NCI-H226 (cell line): ENCODE measurements at places on chromosomes 6 and 20.

DNA sequence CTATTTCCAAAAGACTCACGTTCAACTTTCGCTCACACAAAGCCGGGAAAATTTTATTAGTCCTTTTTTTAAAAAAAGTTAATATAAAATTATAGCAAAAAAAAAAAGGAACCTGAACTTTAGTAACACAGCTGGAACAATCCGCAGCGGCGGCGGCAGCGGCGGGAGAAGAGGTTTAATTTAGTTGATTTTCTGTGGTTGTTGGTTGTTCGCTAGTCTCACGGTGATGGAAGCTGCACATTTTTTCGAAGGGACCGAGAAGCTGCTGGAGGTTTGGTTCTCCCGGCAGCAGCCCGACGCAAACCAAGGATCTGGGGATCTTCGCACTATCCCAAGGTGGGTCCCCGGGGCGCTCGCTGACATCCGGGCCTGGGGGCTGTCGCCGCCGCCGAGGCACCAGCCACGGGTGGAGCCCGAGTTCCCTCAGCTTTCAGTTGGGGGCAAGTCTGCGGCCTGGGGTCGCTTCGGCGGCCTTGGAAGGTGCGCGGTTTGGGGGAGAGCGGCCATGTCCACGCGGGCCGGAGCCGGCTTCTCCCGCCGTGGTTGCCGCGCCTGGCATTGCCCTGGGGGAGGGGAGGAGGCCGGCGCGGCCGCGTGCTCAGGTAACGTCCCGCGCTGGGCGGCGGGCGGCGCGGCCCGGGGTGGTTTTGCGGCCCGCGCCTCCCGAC is 429 bp downstream of the AMD1 start:
- DNase-seq: peak; percentile 9

DNA sequence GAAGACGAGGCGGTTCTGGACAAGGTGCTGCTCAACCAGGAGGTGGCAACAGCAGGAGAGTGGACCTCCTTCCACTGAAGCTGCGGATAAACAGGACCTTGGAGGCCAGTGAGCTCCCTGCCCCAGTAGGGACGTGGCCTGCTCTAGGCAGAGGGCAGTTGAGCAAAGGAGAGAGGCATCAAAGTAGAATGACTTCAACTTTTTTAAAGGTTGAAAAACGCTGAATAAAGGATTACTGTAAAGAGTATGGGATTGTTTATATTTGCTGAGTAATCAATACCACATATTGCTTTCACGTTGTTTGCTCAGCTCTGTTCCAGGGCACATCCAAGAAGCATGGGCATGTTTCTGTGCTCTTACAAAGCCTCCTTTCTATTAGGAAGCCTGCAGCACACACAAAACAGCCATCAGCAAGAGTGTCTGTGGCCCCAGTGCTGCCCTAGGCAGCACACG is 48.1 kb downstream of the ERMARD start:
- no peak for DNase-seq

GRCh38 chr6:131063028-131063763 is at the start of gene EPB41L2:
Gene EPB41L2, minus strand, starts transcription at chr6:131063245. Its CDS starts 106,760 bp downstream, at chr6:130956485.
- DNase-seq: peak; percentile 85

GRCh38 chr6:21529431-21529830 is 64.1 kb upstream of the SOX4 start:
- DNase-seq: no peak

GRCh38 chr6:15627821-15628220 is 35.0 kb downstream of the DTNBP1 start:
- DNase-seq: no peak

DNA sequence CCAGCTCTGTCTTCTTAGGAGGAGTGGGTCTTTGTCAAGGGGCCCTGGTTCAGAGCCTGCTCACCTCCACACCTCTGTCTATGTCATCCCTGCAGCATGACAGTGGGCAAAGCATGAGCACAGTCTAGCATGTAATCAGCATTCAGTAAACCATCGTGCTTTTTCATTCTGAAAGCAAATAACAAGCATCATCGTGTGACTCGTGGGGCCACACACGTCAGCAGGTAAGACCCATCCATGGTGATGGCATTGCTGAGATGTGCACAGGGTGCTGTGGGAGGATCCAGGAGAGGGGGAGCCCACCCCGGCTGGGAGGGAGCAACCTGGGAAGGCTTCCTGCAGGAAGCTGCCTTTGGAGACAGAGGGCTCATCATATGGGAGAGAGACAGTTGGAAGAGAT is 106.7 kb downstream of the TMEM242 start:
- no peak for DNase-seq

DNA sequence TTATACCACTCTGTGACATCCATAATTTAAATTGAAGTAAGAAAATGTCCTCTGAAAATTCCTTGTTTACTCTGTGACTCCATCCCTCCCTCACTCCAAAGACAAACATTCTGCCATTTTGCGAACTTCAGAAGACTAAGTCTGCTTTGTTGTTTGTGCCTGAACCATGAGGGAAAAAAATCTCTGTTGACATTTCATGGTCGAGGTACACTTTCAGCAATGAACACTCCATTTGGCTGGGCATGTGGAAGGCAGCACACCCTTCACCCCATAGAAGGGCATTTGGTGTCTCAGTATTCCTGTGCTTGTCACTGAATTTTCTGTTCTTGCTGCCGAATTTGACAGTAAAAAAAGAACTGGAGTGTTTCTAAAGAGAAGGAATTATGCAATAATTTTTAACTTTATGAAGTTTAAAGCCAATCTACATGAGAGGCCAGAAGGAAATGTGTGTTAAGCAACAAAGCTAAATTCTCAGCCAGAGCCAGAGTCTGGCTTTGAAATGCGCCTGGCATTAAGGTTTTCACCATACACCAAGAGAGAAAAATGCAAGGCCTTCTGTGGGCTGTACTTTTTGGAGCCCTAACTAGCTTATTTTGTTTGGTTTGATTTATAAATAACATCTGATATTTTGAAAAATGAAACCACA is 4.7 kb upstream of the PBOV1 start:
- no peak for DNase-seq

- peak; percentile 93 for DNase-seq
Measured at GRCh38 chr6:79436241-79436640, 101.0 kb downstream of the LCA5 start.

GRCh38 chr6:31401403-31401802 is 2.0 kb upstream of the MICA start:
- peak; percentile 80 for DNase-seq

DNA sequence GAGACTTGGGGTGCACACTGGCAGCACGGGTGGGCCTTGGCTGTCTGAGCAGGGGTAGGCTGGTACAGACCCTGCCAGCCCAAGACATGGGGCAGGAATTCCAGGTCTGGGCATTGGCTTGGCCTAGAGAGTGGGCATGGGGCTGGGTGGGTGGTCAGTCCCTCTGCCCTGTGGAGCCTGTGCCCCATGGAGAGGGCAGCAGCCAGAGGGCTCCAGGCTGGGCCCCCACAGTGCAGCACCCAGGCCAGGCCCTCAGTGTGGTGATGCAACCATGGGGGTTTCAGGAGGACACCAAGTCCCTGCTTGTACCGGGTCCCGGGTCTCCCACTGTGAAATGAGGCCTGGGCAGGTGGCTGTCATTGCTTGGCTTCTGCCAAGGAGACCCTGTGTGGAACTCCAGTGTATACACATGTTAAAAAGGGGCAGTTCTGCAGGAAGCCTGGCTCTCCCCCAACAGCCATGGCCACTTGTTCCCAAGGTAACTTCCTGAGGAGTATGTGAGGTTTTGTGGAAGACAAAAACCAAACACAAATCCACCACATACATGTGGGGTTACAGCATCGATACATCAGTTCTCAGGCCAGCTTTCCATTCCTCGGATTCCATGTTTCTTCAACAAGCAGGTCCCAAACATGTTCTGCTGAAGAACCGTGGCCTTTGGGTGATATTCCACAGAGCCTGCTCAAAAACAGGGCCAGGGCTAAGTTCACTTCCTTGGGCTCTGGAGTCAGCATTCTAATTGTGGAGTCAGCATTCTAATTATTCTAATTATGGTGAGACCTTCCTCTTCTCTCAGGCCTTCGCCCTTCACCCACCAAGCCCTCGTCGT is 77.3 kb downstream of the DACT2 start:
- DNase-seq: no peak

DNA sequence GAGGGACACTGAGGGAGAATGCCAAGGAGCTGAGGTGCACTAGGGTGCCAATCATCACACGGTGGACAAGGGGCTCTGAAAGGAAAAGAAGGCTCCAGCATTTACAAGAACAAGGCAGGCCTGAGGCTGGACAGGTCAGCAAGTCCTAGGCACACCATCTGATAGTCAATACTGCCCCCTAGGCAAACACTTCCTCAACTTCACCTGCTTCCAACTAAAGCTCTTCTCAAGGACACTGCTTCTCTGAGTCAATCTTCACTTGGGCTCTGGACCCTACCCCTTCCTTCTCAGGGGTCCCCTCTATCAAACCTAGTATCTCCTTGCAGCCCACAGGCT is 37.7 kb upstream of the SLC4A11 start:
- no peak for DNase-seq

DNA sequence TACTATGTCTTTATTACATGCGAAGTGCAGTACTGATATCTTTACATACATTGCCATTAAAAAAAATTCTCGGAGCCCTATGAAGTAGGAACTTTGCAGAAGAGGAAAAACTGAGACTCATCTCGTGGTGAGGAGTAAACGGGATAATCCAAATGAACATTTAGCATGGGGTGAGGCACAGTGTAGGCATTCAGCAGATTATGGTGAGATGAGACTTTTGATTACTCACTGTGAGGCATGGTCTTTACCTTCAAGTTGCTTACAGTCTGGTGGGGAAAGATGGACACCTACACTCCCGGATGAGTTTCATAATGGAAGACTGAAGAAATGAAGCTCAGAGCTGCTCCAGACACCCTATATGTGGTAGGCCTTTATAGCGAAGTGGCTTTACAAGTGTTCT is 1.4 kb downstream of the RPRD1B start:
- no peak for DNase-seq

- no peak for DNase-seq
Measured at GRCh38 chr6:167146977-167147376, 10.8 kb downstream of the GPR31 start.

- DNase-seq: no peak
Measured at GRCh38 chr20:50746138-50746940, 15.0 kb downstream of the PARD6B start.

- DNase-seq: peak; percentile 83
Measured at GRCh38 chr6:163291622-163292021, 122.9 kb upstream of the QKI start.
